ENCODE measurements at places on chromosomes 1 and 21.

DNA sequence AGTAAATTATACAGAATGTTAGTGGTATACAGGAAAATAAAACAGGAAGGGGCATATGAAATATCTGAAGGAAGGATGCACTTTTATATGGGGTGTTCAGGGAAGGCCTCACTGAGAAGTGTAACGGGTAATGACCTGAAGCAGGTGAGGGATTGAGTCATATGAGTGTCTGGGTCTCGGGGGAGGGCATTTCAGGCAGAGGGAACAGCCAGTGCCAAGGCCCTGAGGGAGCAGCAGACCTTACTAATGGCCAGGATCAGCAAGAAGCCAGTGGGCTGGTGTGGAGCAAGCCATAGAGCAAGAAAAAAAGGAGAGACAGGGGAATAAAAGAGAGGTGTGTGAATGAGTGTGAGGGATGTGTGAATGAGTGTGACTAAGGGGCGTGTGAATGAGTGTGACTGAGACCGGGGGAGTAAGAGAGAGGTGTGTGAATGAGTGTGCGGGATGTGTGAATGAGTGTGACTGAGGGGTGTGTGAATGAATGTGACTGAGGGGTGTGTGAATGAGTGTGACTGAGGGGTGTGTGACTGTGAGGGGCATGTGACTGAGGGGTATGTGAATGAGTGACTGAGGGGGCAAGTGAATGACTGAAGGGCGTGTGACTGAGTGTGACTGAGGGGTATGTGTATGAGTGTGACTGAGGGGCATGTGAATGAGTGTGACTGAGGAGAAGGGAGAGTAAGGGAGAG lies 107.2 kb downstream of the GLIS1 start:
- DNase-seq = peak; percentile 17

DNA sequence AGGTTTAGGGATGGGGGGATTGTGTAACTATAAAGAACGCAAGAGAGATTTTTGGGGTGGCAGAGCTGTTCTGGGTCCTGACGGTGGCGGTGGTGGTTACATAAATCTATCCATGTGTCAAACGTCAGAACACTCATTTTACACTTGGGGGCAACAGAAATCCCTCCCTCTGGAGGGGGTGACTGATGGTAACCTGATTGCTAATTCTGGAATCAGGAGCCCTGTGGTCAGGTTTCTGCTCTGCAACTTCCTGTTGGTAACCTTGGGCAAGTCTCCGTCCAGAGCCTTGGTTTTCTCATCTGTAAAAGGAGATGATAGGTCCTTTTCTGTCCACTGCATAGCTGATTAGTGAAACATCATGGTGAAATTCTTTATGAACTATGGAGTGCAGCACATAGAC lies 40.9 kb downstream of the ALPL start:
- DNase-seq = no peak

DNA sequence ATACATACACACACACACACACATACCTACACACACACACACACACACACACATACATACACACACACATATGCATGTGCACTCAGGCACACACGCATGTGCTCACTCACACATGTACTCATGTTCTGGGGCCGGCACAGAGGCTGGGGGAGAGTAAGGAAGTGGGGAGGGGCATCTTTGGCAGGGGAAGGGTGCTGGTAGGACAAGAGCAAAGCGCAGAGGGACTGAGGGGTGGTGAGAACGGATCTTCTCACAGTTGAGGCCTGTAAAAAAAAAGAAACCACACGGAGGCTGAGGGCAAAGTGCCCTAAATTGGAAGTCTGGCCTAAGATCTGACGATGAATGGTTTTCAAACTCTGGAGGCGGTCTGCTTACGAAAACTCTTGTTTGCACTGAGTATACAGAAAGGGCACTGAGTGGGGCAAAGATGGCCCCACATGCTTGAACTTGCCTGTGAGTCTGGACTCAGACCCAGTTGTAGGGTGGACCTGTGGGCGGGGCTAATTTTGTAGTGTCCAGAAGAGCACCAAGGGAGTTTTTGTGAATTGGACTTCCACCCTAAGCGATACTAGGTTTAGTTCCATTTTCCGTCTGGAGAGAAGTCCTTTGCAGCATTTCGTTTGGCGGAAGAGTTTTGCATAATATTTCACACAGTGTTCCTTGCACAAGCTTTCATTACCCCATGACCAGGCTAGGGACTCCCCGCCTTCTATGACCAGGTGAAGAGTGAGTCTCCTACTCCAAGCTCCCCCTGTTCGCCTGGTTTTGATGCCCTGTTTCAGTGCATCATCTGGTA lies 79.3 kb upstream of the LYST start:
- DNase-seq = no peak

DNA sequence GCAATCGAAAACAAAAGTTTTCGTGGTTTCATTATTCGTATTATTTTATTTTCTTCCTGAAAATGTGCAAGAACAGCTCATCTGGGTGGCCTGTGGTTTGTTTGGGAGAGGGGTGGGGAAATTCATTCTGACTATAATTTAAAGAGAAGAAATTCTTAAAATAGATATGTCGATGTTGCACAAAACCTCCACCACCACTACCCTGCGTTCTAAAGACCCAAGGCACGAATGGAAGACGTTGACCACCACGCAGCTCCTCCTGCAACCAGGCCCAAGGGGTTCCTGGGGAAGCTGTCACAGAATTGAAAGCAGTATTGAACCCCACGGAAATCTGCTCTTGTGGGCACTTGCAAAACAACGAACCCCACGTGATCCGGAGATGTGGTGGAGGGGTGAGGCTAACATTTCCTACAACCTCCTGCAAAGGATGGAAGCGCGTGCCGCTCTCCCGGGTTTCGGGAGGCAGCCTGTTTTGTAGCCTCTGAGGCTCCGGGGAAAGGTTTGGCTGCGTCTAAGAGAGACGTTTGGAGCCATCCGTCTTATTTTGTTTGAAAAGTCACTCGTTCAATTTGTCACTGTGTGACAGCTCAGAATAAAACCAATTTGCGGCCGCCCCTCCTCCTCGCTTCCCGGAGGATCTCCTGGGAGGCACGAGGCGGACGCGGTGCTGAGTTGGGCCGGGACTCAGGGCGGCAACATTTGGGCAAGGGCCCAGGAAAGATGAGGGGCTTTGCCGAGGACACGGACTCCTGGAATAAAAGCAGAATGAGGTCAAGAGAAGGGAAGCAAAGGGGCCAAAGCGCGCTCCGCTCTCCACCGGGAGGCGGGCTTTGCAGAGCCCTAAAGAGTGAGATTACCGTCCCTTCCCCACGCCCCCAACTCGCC lies 810 bp upstream of the HLX start:
- DNase-seq = no peak

GRCh38 chr1:45640293-45640692 lies 16.4 kb upstream of the CCDC17 start:
- no peak for DNase-seq

- no peak for DNase-seq
Observed at GRCh38 chr1:171966426-171967220, 125.3 kb downstream of the DNM3 start.

DNA sequence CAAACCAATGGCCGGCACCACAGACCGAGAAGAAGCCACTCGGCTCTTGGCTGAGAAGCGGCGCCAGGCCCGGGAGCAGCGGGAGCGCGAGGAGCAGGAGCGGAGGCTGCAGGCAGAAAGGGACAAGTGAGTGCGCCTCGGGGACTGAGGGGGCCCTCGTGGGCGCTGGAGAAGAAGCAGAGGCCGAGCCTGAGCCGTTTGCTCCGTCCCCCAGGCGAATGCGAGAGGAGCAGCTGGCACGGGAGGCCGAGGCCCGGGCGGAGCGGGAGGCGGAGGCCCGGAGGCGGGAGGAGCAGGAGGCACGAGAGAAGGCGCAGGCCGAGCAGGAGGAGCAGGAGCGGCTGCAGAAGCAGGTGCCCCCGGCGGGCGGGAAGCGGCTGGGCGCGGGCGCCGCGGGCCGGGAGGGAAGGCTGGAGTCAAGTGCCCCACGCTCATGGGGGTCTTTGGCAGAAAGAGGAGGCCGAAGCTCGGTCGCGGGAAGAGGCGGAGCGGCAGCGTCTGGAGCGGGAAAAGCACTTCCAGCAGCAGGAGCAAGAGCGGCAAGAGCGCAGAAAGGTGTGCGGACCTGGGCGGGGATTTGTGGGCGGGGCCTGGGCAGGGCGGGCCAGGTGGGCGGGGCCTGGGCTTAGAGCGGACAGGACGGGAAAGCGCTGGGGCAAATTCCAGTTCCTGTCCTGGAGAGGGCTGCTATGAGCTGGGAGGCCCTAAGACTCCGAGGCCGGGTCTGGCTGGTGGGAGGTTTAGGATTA lies 22.7 kb downstream of the MAP7D1 start:
- DNase-seq = no peak

- DNase-seq = no peak
Observed at GRCh38 chr1:45444609-45445131, 46.3 kb downstream of the TESK2 start.

DNA sequence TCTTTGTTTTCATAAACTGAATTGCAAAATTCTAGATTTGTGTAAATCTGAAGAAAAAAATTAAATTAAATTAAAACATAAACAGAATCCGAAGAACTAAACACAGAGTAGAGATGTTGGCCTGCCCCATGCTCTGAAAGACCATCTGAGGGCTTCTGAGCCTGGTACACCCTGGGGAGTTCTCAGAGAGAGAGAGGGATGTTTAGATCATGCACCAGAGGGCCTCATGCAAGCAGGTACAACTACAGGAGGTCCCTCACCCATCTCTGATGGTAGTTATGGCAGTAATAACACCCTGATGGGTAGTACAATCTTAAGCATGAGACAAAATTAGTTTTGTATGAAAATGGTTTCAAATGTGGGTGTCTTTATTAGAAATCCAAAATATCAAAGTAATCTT lies 127.7 kb downstream of the TGFB2 start:
- no peak for DNase-seq

DNA sequence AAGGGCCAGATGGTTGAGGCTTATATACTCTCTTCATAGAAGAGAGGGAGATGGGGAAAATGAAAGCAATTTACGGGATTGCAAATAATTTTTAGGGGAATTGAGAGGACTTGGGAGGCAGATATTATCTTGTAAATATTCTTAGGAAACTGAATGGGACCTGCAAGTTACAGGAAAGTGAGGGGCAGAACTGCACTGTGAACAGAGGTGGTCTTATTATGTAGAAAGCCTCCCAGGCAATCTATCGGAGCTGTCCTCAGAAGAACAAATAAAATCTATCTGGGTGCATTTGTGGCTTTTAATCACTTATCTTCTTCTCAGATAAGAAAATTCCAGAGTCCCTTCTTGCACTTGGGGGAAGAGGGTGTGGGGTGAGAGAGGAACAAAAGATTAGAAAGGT lies 223.5 kb downstream of the RHOU start:
- no peak for DNase-seq

DNA sequence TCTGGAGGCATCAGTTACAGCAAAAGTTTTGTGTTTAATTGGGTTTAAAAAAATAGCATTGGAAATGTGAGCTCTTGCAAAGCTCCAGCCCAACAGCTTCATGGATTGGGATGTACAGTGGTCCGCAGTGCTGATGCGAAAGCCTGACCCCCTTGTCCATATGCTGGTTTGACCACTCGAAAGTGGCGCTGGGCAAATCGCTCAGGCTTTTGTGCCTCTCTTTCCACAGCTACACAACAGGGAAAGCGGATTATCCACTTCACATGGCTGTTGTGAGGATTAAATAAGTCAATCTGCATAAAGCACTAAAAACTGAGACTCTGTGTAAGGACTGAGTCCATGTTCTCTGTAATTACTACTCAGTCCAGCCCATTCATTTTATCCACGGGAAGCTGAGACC lies 57.2 kb downstream of the HUNK start:
- no peak for DNase-seq

GRCh38 chr1:201348211-201348566 lies 29.3 kb downstream of the TNNT2 start:
- DNase-seq = no peak

GRCh38 chr21:44552136-44552535 lies 831 bp upstream of the KRTAP10-2 start:
- no peak for DNase-seq

- no peak for DNase-seq
Observed at GRCh38 chr1:85608851-85609250, 28.3 kb downstream of the CCN1 start.

GRCh38 chr1:63592536-63593302 lies 492 bp upstream of the PGM1 start:
- DNase-seq = no peak

GRCh38 chr1:32639489-32640075 lies 10.8 kb downstream of the ZBTB8OS start:
- DNase-seq = no peak

DNA sequence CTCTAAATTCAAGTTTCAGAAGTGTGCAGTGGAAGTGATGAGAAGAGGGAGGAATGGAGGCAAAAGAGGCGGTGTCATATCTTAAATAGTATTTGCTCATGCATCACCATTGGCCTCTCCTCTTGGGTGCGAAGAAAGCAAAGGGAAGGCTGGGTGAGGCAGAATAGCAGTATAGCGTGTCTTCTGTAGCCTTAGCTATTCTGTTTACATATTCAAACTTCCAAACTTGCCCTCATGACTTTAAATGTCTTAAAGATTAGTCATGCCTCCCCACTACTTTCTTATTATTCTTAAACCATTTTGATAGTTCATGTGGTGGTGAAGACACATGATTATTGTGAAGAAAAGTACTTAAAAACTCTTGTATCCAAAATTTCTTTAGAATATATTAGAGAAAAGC lies 104.6 kb upstream of the TENT5C start:
- DNase-seq = no peak

Data from ureter (tissue), 1 donor.